ENCODE measurements at places on chromosomes 3 and 15. TPM values are rescaled to one million over a fixed set of nuclear protein-coding genes. Genes with fewer than 3 reads are reported as not detected.

SHC4 gene
- 0.74 TPM for total RNA-seq

MAP3K13 gene
- total RNA-seq = 12.4 TPM

CCR2 gene
- not detected for total RNA-seq

ISL2 gene
- 3.5 TPM for total RNA-seq

MESP2 gene
- total RNA-seq = 0.42 TPM

TGM4 gene
- total RNA-seq = 0.07 TPM

RTP1 gene
- not detected for total RNA-seq

Measured in A549 treated with Mapracorat at 1 μM for 4 hours (cell line).